ENCODE measurements at places on chromosomes 1 and 21.

- DNase-seq, result peak; percentile 28
These were observed 19.6 kb upstream of the KCNQ4 start for GRCh38 chr1:40763742-40764532.

GRCh38 chr1:5740865-5741860, 251.1 kb downstream of the NPHP4 start:
- no peak for DNase-seq

- no peak for DNase-seq
These were observed 36.7 kb downstream of the PAPPA2 start for GRCh38 chr1:176499671-176500070.

DNA sequence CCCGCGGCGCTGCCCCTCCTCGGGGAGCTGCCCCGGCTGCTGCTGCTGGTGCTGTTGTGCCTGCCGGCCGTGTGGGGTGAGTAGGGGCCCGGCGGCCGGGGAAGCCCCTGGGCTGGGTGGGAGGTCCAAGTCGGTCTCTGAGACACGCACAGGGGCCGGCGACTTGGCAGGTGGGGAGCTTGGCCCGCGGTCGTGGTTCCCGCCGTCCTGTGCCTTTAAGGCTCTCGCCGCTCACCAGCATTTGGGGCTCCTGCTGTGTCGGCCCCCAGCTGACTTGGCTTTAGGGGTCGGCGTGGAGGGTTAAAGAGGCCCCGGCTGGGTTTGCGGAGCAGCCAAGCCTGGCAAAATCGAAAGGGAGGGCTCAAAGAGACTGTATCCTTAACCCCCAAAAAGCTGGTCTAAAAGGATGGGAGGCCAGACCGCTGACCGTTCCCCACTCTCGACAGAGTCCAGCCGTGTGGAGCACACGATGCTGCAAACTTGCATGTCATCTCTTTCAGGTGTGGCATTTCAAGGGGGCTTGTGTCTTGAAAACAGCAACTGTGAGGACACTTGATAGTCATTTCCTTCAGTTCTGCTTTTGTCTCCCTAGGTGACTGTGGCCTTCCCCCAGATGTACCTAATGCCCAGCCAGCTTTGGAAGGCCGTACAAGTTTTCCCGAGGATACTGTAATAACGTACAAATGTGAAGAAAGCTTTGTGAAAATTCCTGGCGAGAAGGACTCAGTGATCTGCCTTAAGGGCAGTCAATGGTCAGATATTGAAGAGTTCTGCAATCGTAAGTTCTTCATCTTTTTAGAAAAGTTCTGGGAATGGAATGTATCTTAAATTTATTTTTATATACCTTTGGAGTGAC, 540 bp downstream of the CD55 start:
- DNase-seq, result no peak

GRCh38 chr1:2334883-2335534, 56.3 kb downstream of the MORN1 start:
- DNase-seq, result no peak

- no peak for DNase-seq
These were observed 41.0 kb downstream of the PGBD5 start for GRCh38 chr1:230385158-230385450.

- DNase-seq, result no peak
These were observed 77.2 kb downstream of the BCAR3 start for GRCh38 chr1:93604411-93604810.

GRCh38 chr1:97384294-97384968, 536.4 kb downstream of the DPYD start:
- no peak for DNase-seq

GRCh38 chr1:60747353-60747752, 335.0 kb upstream of the NFIA start:
- DNase-seq, result no peak

DNA sequence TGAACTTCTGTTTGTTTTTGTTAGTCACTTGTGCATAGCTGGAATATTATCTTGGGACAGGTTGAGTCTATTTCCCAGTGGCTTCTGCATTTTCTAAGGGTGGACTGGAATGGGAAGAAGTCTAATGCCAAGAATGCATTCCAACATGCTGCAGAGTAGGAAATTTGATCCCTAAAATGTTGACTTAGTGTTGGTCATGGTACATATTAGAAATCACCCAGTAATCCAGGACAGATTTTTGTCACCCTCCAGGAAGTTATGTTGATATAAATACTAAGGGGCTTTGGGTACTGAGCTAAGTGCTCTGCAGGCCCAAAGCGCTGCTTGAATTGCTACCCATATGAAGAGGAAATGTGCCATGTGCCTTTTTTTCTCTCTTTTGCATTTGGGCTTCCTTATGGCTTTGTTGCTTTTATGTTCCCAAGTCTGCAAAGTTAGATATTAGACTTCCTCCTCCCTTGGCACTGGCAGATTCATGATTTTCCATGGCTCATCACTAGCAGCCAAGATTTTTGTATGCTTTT, 10.0 kb downstream of the ARID1A start:
- no peak for DNase-seq

GRCh38 chr1:169727307-169727706, 6.6 kb downstream of the SELE start:
- DNase-seq, result no peak

DNA sequence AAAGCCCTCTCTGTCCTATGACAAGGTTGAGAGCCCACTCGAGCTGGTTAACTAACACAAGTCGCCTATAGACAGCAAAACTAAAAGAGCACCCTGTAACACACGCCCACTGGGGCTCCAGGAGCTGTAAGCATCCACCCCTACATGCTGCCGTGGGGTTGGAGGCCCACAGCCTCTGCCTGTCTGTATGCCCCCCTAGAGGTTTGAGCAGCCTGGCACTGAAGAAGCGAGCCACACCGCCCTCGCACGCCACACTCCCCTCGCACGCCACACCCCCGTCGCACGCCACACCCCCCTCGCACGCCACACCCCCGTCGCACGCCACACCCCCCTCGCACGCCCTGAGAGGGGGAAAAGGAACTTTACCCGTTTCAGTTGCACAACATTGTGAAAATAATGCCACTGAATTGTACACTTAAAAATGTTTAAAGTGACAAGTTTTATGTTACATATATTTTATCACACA, 13.2 kb upstream of the HMGCL start:
- peak; percentile 43 for DNase-seq

DNA sequence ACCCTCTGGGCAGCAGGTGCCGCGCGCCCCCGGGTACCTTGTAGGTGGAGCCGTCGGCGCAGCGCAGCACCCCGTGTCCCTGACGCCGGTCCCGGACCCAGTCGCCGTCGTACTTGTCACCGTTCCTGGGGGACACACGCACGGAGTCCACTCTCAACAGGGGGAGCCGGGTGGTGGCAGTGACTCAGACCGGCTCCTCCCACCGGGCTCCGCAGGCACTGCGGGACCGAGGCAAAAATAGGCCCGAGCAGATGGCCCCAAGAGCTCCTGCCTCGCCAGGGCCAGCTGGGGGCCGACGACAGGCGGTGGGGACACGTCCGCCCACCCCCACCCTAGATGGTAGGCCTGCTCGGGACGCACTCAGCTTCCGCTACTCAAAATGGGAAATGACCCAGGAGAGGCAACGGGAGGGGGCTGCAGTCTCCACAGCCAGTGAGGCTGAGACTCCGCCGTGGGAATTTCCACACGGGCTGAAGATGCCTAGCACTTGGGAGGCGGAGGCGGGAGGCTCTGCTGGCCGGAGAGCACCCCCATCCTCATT, 6.3 kb downstream of the MORN1 start:
- DNase-seq, result no peak

- no peak for DNase-seq
These were observed 3.2 kb downstream of the TMCC2 start for GRCh38 chr1:205230982-205231381.

GRCh38 chr1:151542710-151543129, 2.6 kb downstream of the TUFT1 start:
- DNase-seq, result no peak

DNA sequence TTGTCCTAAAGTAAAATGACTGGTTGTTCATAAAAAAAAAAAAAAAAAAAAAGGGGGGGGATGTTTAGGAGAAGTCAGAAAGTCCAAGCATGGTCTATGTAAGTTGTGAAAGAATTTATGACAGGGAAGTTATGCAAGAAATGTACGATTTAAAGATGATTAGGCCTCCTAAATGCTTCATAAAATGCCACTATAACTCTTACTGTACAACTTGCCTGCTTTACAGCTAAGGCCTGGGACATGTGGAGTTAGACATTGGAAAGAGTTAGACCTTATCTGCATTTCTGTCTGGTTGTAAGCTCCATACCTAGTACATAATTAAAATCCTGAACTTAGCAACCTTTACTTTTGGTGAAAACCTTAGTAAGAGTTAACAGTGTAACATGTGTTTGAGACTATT, 150.0 kb downstream of the TPR start:
- DNase-seq, result no peak

DNA sequence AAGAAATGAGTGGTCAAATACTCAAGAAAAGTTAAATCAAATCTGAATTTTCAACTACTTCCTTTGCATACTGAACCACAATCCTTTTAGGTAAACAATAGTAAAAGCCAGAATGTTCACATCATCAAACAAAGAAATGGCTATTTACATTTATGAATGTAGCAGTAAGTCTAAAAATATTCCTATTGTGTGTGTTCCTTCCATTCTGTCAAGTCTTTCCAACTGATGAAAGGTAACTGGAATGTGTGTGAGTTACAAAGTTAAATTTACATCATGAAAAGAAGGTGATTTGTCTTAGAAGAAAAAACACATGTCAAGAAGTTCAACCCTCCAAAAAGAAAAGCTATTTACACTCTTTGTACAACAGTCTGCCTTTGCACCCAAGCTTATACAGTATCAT, 203.1 kb downstream of the SIPA1L2 start:
- DNase-seq, result no peak

- DNase-seq, result peak; percentile 18
These were observed 359.8 kb downstream of the LTN1 start for GRCh38 chr21:28632755-28633408.

DNA sequence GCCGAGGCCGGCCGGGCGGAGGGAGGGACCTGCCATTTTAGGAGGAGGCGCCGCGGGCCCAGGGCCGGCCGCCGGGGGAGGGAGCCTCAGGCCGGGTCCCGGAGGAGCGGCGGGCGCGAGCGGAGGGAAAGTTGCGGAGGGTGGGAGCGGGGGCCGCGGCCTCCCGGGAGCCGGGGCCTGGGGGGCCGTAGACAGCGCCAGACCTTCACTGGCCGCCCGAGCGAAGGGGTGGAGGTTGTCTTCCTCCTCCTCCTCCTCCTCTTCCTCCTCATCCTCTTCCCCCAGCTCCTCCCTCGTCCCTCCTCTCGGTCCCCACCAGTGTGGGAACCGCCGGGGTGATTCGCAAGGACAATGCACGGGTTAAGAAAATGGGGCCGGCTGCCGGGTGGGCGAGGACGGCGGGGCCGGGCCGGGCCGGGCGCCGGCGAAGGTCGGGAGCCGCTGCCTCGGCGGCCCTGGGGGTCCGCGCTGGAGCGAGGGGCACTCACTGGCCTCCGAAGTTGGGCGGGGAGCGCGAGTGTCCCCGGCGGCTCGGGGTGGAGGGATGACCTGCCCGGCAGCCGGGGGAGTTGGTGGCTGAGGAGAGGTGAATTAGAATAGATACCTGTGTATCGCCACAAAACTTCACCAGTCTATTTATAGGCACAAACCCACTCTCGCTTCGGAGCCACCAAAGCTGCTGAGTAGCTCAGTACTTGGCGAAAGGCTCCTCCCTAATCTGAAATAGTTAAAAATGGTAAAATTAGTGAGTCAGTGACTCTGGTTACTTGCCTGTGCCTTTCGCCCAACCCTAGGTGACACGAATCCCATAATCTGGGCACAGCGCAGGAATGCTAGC, 1.3 kb downstream of the DYRK1A start:
- no peak for DNase-seq

DNA sequence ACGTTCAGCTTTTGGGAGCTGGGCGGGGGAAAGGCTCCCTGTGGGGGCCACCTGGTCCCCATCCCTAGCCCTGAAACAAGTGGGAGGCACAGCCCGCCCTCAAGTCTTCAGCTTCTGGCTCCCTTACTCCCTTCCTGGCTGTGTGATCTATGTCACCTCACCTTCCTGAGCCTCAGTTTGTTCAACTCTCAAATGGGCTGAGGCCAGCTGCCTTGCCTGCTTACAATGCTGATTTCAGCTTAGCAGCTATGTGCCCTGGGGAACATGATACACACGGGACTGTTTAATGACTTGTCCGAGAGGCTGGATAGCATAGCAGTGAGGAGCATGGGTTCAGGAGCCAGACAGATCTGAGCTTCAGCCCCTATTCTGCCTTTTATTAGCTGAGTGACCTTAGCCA, 19.3 kb downstream of the GRHL3 start:
- no peak for DNase-seq

DNA sequence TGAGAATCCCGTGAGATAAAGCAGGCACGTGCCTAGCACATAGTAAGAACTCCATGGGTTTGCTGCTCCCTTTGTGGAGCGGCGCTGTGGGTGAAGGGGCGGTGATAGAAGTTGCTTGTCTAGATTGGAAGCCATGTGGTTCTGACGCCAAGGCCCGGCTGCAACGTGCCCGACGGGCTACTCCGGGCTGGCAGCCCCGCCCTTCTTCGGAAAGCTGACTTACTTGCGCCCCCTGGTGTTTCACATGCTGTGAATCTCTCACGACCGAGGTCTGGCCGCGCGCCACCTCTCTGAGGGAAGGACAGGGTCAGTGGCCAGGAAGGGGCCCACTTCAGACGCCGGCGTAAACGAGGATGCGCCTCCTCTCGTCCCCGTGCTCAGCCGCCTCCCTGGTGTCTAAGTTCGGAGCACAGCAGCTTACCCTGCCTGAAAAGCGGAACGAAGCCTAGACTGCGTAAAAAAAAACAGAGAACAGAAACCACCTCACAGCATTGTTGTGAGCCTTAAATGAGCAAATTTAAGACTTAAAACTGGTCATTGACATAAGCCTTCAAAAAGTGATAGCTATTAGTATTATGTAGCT, 42.6 kb upstream of the WNT2B start:
- peak; percentile 57 for DNase-seq

DNA sequence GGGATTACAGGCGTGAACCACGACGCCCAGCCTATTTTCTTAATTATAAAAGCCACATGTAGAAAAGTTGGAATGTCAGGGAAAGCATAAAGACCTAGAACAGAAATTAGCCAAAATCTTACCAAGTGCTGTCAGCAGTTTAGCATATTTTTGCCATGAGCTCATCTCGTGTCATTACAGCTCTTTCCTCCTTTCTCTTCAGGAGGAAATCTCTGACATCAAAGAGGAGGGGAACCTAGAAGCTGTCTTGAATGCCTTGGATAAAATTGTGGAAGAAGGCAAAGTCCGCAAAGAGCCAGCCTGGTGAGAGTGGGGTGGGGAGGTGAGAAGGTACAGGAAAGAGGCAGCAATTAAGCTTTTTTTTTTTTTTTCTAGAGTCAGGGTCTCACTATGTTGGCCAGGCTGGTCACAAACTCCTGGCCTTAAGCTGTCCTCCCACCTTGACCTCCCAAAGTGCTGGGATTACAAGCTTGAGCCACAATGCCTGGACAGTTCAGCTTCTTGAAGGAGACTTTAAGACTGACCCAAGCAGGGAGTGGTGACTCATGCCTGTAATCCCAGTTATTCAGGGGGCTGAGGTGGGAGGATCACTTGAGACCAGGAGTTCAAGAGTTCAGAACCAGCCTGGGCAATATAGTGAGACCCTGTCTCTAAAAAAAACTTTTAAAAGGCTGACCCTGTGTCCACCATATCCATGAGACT, 8.4 kb upstream of the BGLAP start:
- DNase-seq, result no peak

- DNase-seq, result no peak
These were observed 160.2 kb upstream of the IRF2BP2 start for GRCh38 chr1:234769986-234770795.

GRCh38 chr1:4395158-4395557, 259.3 kb upstream of the AJAP1 start:
- no peak for DNase-seq

- DNase-seq, result no peak
These were observed 15.1 kb downstream of the THEMIS2 start for GRCh38 chr1:27887215-27888021.

- no peak for DNase-seq
These were observed 3.9 kb upstream of the TMPRSS2 start for GRCh38 chr21:41511858-41512257.

GRCh38 chr1:8985915-8986813, 40.1 kb downstream of the SLC2A7 start:
- no peak for DNase-seq

Measured in COLO829 (cell line).